ENCODE measurements at places on chromosomes 16 and 17.
A peak's percentile ranks its signal among the peaks of the same experiment; 100 is the strongest.

GRCh38 chr16:2424061-2425007, 4.9 kb upstream of the CCNF start:
- no peak for DNase-seq

DNA sequence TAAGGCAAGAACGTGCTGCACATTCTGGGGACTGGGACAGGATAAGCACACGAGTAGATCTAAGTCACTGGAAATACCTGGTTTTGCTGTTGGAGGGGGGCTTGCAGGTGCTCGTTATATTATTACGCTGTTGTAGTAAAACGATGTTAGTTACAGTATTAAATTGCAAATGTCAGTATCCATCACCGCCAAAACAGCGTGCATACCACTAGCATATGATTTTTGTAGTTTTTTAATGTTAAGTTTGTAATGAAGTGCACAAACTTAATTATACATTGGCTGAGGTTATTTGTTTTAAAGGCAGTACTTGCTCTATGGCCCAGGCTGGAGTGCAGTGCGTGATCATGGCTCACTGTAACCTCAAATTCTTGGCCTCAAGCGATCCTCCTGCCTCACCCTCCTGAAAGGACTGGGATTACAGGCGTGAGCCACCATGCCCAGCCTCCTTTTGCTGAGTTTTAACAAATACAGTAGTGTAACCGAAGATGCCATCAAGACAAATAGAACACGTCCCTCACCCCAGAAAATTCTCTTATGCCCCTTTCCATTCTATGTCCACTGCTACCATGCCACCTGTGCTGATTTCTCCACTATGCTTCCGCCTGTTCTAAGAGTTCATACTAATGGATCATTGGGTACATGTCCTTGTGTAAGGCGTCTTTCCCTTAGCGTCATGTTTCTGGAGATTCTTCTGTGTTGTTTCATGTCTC, 20.7 kb upstream of the CSNK1D start:
- DNase-seq = no peak

- no peak for DNase-seq
Observed at GRCh38 chr17:61376931-61377838, 22.5 kb upstream of the TBX2 start.

DNA sequence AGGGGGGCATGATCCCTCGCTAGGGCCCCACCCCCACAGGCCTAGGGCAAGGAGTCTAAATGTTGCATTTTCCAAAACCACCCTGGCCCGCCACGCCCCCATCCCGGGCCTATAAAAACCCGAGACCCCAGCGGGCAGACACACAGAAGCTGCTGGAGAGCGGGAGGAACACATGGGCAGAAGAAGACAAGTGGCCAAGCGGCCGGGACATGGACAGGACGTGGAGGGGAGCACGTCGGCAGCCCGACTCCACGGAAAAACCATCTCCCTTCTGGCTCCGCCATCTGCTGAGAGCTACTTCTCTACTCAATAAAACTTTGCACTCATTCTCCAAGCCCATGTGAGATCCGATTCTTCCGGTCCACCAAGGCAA, 34.1 kb upstream of the ENPP7 start:
- DNase-seq = no peak

GRCh38 chr17:19264681-19265080, 27.5 kb downstream of the EPN2 start:
- DNase-seq = no peak

DNA sequence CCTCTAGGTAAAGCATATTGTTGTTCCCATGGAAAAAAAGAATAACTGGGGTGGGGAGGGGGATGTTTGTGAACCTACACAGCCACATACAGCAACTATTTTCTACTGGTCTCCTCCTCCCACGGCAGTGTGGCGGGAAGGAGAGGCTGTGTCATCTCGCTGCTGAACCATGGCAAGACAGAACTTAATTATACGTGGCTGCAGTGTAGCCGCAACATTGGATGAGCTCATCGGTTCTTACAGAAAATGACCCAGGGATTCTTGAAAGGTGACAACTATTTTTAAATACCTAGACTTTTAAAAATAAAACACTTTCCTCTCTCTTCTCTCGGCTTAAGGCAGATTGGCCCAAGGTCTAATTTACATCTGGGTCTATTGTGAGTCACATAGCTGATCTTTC, 19.8 kb upstream of the TEKT3 start:
- no peak for DNase-seq

DNA sequence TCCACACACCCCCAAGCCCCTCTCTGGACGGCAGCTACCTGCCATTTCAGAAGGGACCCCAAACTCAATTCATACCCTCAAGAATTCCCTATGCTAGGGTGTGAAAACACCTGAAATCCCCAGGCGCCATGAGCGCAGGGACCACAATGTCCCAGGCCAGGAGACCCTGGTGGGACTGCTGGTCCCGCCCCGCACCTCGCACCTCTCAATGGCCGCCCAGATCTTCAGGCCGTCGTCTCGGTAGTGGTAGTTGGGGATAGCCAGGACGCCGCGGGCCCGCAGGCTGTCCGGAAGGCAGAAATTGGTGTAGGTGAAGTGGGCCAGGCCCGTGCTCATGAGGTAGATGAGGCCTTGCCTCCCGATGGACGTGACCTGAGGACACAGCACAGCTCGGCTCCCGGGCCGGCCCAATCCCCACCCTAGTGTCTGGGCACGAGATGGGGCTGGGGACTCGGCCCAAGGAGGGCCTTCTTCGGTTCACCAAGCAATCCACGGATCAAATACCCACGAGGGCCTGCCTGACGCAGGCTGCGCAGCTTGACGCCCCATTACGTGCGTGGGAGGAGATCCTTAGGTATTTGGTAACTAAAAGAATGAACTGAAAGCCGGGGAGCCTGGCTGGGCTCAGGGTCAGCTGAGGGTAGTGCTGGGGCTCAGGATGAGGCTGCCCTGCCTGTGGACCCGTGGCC, 9.2 kb downstream of the ALOXE3 start:
- no peak for DNase-seq

GRCh38 chr17:36598951-36599401, 2.4 kb upstream of the MRM1 start:
- no peak for DNase-seq

DNA sequence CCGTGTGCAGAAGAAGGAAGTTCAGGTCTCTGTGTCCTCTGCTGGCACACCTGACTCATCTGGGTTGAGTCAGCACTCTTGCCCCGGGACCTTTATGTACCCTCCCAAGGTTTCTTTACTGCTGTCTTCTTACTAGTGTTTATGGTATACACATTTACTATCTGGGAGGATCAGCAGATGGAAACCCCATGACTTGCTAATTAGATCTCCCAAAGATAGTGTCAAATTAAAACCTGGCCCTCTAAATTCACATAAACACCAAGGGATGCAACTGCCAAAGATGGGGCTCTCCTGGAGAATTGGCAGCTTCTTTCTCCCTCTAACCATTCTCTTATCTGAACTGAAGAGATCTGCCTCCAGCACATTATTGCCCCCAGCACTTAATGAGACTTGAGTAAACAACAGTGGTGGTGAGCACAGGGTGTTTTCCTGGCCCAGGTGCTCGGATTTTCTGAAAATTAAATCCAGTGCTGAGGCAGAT, 718.1 kb upstream of the SOX9 start:
- no peak for DNase-seq

GRCh38 chr17:43040655-43041054, 15.6 kb downstream of the RND2 start:
- DNase-seq = no peak

DNA sequence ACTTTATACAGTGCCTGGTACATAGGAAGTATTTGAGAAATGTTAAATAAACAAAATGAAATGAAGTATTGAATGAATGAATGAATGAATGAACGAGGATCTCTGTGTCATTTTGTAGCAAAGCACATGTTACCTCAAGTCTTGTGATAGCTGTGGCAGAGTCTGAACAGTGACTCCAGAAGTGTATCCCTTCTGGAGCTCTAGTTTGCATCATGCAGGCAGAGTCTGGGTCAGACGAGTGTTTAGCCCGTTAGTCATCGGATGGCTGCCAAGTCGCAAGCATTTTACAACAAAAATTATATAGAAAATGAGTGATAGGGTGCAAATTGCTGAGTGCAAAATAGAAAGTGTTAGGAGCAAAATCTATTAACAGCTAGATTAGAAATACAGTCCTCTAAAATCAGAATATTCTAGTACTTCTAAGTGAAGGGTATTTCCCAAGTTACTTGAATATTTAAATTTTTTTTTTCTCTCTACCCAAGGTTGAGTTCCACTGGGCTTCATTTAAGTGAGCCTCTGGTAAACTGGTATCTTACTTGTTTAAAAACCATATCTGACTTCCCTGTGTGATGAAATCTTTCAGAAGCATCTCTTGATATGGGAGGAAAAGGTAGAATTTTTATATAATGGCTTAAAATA, 113.3 kb downstream of the FTO start:
- DNase-seq = no peak

DNA sequence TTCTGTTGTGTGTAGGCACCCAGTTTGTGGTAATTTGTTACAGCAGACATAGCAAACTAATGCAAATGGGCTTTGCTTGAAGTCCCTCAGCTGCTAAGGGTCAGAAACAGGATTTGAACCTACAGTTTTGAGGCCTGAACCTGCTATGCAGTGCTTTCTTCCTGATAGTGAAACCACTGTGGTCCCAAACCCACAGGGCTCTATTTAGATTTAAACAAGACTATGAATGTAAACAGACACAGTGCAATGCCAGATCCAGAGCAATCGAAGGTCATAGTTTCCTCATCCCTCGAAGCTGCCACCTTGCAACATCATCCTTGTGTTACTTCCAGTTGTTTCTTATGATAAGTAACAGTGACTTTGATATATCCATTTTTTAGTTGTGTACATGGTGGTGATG, 630.2 kb downstream of the WWOX start:
- DNase-seq = no peak

DNA sequence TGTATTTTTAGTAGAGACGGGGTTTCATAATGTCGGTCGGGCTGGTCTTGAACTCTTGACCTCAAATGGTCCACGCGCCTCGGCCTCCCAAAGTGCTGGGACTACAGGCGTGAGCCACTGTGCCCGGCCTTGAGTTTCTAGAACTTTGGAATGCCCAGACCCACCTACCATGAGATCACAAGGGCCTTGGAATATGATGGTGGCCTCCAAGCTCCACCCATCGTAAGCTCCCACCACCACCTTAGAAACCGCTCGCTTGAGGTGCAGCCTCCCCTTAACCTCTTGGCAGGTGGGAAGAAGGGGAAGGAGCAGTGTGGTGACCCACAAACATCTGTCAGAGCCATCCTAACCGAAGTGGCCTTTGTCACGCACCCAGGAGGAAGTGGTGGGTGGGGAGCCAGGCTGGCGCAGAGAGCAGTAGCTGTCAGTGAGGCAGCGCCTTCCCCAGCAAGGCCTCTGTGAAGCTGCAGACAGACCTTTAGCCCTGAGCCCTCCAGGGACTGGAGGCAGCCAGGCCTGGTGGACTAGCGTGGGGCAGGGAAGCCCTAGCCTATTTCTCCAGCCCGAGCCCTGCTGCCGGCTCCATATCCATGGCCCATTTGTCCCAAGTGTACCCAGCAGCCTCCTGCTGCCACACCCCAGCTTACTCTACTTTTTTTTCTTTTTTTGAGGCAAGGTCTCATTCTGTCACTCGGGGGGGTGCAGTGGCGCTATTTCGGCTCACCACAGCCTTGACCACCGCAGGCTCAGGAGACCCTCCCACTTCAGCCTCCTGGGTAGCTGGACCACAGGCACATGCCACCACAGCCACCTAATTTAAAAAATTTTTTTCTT, 13.1 kb upstream of the SEPHS2 start:
- DNase-seq = peak; percentile 54

GRCh38 chr17:34308371-34308770, 10.9 kb upstream of the CCL8 start:
- no peak for DNase-seq

DNA sequence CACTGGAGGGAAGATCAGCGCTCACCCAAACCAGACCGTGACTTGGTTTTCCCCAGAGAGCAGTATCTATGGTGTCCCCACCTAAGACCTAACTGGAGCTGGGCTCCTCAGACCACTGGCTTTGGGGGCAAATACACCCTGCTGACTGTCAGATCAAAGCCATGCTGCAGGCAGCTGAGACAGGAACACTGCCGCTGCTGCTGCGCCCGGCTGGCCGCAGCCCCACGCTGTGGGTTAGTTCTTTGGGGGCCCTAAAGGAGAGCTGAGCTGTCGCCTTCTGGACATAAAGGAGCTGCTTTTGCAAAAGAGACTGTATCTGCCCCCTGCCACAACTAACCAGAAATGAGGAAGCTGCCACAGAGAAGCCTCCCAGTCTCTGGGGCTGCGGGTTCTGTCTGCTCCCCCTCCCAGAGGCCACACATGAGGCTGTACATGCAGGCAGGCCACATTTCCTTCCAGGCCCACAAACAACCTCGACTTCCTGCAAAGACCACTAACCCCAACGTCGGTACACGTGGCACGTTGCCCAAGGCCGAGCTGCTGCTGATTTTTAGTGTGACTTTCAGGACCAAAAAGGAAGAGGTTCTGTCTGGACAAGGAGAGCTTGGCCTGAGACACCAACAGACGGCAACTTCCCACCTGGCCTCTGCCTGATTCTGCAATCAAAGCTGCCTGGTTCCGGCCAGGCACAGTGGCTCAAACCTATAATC, 18.2 kb upstream of the ABR start:
- peak; percentile 28 for DNase-seq

GRCh38 chr16:65153365-65154105, 31.7 kb upstream of the CDH11 start:
- no peak for DNase-seq

DNA sequence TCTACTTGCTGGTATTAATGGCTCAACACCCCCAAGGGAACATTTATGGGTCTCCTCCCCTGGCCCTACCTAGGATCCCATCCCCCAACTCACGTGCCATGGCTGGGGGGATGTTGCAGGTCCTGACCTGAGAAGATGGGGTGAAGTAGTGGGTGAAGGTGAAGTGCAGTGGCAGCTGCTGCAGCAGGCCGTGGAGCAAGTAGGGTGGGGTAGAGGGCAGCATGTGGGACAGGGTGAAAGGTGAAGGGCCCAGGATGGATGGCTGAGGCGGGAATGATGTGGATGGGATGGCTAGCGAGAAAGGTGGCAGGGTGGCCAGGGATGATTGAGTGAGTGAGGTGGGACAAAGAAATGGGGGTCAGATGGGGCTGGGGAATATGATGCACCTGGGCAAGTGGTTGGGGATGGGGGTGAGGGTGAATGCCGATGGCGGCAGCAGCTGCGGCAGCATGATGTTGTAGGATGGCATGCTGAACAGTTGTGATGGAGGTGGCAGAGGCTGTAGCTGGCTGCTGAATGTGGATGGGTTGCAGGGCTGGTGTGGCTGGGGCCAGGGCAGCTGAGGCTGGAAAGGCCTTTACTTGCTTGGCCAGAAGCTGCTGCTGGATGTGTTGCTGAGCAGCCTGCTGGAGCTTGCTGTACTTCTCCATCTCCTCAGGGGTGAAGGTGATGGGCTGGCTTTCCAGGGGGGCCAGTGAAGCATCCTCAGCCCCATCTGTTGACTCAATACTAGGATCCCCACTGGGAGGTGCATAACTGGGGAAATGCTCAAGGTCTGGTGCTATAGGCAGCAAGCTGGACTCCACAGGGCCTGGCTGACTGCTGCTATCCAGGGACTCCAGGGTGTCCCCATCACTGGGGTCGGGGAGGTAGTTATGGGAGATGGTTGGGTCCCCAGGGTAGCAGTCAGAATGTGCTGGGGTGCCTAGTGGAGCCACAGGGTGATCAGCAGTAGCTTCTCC, 8.3 kb upstream of the ITGA2B start:
- no peak for DNase-seq

All from stimulated activated CD8-positive, alpha-beta memory T cell treated with anti-CD3 and anti-CD28 coated beads, Interleukin-4, amount 100 ng/mL, for 4 hours (primary cell).